ENCODE measurements at places on chromosomes 11 and 22. TPM values are rescaled to one million over a fixed set of nuclear protein-coding genes. Genes with fewer than 3 reads are reported as not detected.

C22orf31 gene
- not detected for total RNA-seq

CRELD2 gene
- 27.5 TPM for total RNA-seq

BATF2 gene
- total RNA-seq: 1.8 TPM

DNA sequence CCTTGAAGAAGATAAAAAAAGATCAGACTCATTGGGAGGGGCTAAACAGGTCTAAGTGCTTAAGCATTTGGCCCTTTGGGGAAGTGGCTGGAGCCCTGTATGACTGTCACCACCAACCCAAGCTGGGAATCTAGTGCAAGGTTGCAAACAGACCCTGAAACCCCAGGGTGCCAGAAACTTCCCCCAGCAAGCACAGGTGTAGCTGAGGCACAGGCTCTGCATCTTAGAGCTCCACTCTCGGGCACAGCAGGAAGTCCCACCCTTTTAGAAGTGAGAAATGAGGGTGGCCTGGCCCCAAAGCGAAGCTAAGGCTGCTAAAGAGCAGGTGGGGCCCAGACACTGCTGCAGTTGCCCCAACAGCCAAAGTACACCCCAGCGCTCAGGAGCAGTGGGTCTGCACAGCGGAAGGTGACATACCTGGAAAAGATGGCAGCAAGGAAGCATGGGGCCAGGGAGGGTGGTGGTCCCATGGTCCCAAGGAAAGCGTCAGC lies 5.8 kb upstream of the KDM2A start:
- peak; percentile 31 for DNase-seq

DNA sequence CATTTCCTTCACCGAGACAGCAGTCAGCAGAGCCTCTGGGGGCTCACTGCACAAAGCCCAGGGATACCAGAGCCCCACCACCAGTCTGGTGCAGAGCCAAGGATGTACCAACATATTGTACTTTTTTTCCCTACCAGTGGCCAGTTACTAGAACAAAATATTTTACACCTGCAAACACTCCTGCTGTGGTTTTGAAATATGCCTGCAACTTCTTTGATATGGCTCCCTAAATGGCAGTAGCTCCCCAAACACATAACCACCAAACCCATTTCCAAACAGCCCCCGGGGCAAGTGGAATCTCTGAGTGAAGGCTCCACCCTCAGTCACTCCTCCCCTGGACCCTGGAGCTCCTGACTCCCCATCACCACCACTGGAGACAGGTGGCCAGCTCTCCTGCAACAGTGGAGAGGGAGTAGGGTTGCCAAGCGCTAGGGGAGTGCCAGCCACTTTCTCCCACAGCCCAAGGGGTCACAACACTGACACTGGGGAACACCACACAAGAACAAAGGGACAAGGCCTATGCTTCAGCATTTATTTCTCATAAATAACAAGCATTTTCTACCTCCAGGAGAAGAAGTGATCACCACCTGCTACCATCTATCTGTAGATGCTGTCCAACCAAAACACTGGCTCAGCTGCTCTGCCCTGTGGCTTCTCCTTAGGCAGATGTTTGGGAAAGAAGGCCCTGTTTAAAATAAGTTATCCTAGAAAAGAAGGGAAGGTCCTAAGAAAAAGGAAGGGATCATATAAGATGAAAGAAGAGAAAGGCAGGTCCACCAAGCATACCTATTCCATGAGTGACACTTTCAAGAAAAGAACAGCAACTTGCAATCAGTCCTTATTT lies 15.1 kb downstream of the DGCR2 start:
- peak; percentile 34 for DNase-seq

DNA sequence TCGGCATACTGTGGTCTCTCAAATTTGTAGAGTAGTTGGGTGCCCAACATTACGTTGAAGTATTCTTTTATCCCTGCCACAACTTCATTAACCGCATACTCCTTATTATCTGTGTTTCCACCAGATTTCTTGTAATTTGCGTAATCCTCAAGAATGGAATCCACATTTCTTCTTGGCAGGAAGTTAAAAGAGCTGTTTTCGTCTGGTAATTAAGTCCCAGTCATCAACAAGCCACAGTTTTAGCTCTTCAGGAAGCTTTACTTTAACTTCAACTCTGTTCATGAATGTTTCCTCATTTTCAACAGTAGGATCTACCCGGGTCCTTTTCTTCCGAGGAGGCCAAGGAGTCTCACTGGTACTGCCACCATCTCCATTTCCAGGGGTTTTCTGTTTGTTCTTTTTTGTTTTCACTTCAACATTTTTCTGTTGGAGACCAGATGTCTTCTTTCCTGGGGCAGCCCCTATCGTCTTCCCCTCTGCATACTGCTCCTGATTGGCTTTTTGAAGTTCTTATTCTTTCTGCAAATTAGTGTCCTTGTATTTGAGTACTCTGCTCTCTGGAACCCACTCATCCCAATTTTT lies 30.3 kb downstream of the PDE3B start:
- no peak for DNase-seq

- DNase-seq: no peak
These were observed 3.1 kb upstream of the OOSP4A start for GRCh38 chr11:59960502-59961381.

- DNase-seq: no peak
These were observed 22.9 kb upstream of the RCE1 start for GRCh38 chr11:66820381-66820780.

DNA sequence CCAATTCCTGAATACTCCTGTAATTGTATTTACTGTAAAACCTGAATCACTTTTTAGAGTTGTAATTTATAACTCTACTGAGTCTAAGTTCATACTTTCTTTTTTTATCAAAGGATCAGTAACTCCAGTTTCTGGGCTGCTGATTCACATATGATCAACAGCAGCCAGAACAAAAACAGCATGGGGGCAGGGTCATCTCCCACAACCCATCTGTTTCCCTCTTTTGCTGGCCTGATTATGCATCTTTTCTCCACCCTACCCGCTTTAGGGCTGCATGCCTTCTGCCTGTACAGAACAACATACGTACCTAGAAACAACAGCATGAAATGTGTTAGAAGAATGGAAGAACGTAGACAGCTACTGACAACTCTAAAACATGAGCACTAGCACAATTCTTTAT lies 76.0 kb downstream of the MRTFA start:
- no peak for DNase-seq

DNA sequence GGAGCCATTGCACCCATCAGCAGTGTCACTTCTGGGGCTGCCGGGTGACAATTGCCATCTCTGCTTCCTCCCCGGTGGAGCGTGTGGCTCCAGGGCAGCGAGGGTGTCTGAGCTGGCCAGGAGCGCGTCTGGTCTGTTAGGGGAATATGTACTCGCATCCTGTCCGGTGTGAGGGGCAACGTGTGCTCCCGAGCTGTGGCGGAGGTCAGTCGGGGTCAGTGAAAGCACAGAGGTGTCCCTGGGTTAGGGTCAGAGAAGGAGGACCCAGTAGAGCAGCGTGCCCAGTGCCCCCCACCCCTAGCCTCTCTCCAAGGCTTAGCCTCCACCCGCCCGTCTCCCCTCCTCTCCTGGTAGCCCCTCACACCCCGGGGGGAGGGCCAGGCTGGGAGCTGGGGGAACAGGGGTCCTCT lies 1.5 kb downstream of the CLCF1 start:
- DNase-seq: no peak

GRCh38 chr11:73854680-73855079 lies 22.0 kb downstream of the COA4 start:
- no peak for DNase-seq

All from posterior vena cava (tissue), 2 donors.